ENCODE measurements at places on chromosomes 4 and X. TPM values are rescaled to one million over a fixed set of nuclear protein-coding genes. Genes with fewer than 3 reads are reported as not detected.

DNA sequence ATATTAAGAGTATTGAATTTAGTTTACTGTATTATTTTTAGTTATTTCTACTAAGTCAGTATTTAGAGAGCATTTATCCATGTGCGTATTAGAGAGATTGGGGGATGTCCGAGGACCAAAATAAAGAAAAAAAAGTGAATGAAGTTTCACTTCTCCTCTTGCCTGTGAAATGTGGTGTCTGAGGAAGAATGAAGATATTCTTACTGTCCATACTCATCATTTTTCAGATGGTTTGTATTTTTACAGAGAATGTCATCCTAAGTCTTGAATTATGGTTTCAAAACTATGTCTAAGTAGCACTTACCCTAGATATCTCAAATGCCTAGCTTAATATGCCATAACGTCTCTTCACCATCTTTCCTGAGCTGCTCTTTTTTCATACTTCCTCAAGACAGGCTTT, 854.3 kb downstream of the C4orf33 start:
- DNase-seq, result no peak

DNA sequence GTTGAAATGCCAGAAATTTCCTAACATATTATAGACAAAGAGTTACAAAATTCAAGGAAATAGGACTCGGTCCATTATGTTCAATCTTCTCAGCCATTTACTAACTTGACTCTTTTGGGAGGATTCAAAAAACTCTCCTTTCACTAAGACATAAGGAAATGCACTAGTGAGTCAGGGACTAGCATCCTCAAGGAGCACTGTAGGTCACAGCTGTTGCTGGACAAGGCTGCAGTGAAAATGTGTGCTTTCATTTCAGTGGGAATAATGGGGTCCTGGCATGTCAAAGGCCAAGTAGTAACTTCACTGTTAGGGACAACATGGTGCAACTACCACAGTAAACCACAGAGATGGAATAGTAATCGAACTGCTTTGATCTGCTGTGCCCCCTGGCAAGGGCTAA, 56.9 kb upstream of the ABCG2 start:
- no peak for DNase-seq

DNA sequence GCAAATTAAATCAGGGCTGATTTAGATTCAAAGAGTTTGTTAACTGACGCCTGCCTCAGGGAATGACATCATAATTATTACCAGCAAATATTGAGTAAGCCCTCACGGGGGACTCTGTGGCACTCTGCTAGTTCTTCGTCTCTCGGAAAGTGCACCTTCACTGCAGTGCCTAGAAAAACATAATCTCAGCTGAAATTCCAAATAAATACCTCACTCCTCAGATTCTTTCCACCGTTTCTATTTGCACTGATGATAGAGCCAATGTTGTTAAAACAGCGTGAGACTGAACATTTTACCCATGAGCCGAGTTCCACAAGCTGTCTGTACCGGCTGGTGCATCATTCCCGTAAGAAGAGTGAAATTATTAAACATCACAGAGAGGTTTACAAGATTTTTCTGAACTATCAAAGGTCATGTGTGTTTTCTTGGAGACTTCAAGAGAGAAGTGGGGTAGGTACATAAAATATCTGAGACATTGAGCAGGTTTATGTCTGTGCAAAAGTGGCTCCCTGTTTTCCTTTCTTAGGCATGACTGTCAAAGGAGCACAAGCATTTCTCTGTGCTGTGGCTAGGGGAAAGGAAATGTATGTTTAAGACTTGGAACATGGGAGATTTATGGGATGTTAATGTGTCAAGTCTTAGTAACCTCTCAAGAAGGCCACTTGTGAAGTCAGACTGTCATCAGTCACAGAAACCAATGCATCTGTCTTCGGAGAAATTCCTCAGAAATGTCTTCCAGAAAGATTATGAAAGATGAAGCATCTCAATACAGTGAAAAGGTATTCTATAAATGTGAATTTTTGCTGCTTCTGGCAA, 119.6 kb downstream of the CBLL2 start:
- no peak for DNase-seq

- DNase-seq, result no peak
These were observed 931.7 kb upstream of the HS3ST1 start for GRCh38 chr4:12360391-12360790.

- no peak for DNase-seq
These were observed 82.2 kb downstream of the FNIP2 start for GRCh38 chr4:158850800-158851644.

GRCh38 chrX:22141047-22141730, 109.1 kb downstream of the PHEX start:
- no peak for DNase-seq

DNA sequence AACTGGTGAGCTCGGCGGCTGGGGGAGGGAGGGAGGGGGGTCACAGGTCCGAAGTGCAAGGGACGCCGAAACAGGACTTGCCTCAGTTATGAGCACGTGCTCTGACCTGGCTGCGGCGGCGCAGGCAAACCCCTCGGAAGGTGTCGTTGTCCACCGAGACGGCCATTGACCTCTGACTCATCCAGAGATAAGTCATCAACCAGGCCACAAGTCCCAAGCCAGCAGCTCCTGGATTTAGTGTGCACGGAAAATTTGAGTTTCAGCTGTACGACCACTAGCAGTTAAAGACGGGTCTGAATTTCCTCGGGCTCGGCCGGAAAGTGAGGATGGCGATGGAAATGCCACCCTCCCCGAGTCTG, 674 bp downstream of the SH3D19 start:
- DNase-seq, result peak; percentile 50

MAGEB17 gene
- total RNA-seq, result not detected

NIPAL1 gene
- 0.08 TPM for total RNA-seq

SYP gene
- 1.6 TPM for total RNA-seq

ITIH6 gene
- total RNA-seq, result not detected

GPR34 gene
- 9.8 TPM for total RNA-seq

CXorf49 gene
- not detected for total RNA-seq

PLAC8 gene
- total RNA-seq, result 1.3 TPM

NUDT9 gene
- 26.4 TPM for total RNA-seq

SPANXD gene
- total RNA-seq, result not detected

CFI gene
- 11.0 TPM for total RNA-seq
